ENCODE measurements at places on chromosomes 4 and X. TPM values are rescaled to one million over a fixed set of nuclear protein-coding genes. Genes with fewer than 3 reads are reported as not detected.

SULT1E1 gene
- not detected for total RNA-seq

- H3K27ac ChIP-seq = no peak overlapping the region
- no peaks in the 10 kb centered on the region for H3K36me3 ChIP-seq
- H3K4me1 ChIP-seq = peaks cover 8% of the 10 kb centered on the region
- DNase-seq = no peak
- H3K27me3 ChIP-seq = no peaks in the 10 kb centered on the region
- H3K4me3 ChIP-seq = no peak overlapping the region
Observed at GRCh38 chr4:168917138-168917779, 92.8 kb downstream of the CBR4 start.

DNA sequence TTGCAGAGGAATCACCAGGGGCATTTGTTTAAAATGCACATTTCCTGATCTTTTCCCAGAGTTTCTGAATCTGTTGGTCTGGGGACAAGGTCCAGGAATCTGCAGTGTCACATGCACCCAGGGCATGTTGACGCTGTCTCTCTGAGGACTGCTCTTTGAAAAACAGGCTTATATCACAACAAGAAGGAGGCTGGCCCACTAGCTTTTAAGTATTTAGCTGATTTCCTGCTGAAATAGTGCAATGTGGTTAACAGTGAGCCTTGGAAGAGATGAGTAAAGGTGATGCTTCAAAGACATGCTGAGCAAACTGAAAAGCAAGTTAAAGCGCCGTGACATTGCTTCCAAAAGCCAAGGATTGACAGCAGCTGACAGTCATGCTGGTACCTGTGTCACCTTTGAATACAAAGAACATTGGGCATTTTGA, 18.6 kb upstream of the SEPSECS start:
- H3K27ac ChIP-seq = no peak overlapping the region
- H3K27me3 ChIP-seq = no peaks in the 10 kb centered on the region
- DNase-seq = no peak
- no peaks in the 10 kb centered on the region for H3K36me3 ChIP-seq

- no peak for DNase-seq
- H3K4me1 ChIP-seq = no peaks in the 10 kb centered on the region
- H3K36me3 ChIP-seq = no peaks in the 10 kb centered on the region
- H3K27ac ChIP-seq = no peak overlapping the region
- H3K27me3 ChIP-seq = no peaks in the 10 kb centered on the region
- no peak overlapping the region for H3K4me3 ChIP-seq
Observed at GRCh38 chrX:15524417-15524816, 23.8 kb downstream of the BMX start.

SHISA3 gene
- 1.7 TPM for total RNA-seq

IL3RA gene
- total RNA-seq = not detected

DNA sequence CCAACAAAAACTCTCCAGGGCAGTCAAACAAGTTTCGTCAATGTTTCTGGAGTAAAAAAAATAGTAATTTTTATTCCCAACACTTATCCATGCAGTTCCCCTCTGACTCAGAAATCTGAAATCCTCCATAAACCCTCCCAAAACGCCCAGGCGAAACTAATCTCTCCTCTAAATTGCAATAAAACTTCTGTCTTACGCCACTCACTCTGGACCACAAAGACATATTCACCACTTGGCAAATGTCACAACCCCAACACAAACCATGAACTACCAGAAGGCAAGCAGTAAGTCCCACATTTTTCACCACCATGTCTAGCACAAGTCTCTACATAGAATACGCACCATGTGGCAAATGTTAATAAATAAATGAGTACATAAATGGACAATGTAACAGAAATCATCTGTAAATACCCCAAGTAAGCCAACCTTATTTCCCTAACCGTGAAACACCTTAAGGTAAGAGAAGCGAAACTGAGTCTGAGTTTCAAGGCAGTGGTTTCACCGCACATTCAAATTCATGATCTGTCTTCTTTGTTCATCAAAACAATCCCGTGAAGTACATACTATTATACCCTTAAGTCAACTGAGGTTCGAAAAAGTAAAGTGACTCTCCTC, 1.6 kb downstream of the PAPSS1 start:
- H3K27ac ChIP-seq = no peak overlapping the region
- peaks cover 7% of the 10 kb centered on the region for H3K36me3 ChIP-seq
- H3K27me3 ChIP-seq = no peaks in the 10 kb centered on the region
- H3K4me1 ChIP-seq = peaks cover 4% of the 10 kb centered on the region
- peak overlapping the region; percentile 97 for H3K4me3 ChIP-seq
- DNase-seq = no peak

GRCh38 chrX:14050709-14051108, 21.0 kb upstream of the GEMIN8 start:
- DNase-seq = no peak
- no peaks in the 10 kb centered on the region for H3K4me1 ChIP-seq
- no peak overlapping the region for H3K4me3 ChIP-seq
- H3K27ac ChIP-seq = no peak overlapping the region
- H3K27me3 ChIP-seq = no peaks in the 10 kb centered on the region

TCEAL7 gene
- 2.7 TPM for total RNA-seq

- H3K27me3 ChIP-seq = no peaks in the 10 kb centered on the region
- H3K4me1 ChIP-seq = no peaks in the 10 kb centered on the region
- no peak overlapping the region for H3K27ac ChIP-seq
- DNase-seq = no peak
- no peaks in the 10 kb centered on the region for H3K36me3 ChIP-seq
- H3K4me3 ChIP-seq = no peak overlapping the region
Observed at GRCh38 chr4:22593933-22594332, 78.1 kb upstream of the ADGRA3 start.

- no peak for DNase-seq
- no peaks in the 10 kb centered on the region for H3K36me3 ChIP-seq
- no peaks in the 10 kb centered on the region for H3K27me3 ChIP-seq
- H3K4me1 ChIP-seq = no peaks in the 10 kb centered on the region
- no peak overlapping the region for H3K27ac ChIP-seq
- H3K4me3 ChIP-seq = no peak overlapping the region
Observed at GRCh38 chr4:19301527-19301926, 950.2 kb upstream of the SLIT2 start.

All from H9 (cell line).